ENCODE measurements at places on chromosomes 11 and 22.

DNA sequence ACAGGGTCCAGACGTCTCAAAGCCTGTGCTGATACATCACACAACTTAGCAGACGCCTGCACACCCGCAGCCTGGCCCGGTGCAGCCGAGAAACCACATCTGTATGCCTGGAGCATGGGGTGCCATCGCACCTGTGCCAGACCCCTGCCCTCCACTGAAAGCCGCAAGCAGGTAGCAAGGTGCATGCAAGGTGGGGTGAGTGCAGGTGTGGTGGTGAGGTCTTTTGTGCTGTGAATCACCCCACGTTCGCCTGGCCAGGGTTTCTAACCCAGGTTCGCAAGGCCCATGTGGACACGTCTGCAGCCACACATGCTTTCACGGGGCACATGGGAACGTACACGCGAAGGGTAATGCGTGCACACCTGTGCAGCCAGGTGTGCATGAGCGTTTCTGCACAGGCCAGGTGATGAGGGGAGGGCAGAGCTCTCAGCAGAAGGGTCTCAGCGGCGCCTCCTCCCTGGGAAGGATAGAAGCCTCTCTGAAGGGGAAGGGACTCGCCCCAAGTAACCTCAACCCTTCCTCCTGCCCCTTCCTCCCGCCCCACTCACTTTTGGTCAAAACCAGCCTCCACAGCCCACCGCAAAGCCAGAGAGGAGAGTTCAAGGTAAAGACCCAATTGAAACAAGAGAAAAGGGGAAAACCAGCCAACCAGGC lies 19.5 kb downstream of the CBX7 start:
- no peak for DNase-seq

DNA sequence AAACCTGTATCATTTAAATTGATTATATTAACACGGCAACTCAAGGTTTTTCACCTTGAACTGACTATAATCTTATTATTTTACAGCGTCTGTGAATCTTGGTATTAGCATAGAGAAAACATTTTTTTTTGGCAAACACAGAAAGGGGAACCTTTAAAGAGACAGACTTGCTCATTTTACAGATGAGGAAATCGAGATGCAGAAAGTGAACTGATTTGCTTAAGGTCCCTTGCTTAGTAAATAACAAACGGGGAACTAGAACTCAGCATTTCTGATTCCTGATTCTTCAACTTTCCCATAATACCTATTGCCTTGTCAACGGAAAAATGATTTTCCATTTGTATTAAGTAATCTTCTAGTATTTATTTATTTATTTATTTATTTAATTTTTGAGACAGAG lies 33.2 kb upstream of the CECR2 start:
- DNase-seq = no peak

DNA sequence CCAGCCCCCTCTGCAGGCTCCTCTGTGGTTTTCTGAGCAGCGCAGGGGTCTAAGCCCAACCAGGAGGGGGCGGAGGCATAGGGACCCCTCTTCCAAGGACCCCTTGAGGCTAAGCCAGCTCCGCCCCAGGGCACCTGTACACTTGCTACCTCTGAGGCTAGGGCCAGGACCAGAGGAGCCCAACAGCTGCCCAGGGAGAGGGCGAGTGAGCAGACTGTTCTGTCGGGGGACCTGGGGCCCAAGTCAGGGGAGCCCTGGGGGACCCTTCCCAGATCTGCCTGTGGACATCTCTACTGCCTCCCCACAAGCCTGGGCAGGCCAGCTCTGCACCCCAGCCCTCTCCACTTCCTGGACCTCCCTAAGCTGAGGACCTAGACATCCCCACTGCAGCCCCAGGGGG lies 1.8 kb downstream of the B4GALNT4 start:
- no peak for DNase-seq

DNA sequence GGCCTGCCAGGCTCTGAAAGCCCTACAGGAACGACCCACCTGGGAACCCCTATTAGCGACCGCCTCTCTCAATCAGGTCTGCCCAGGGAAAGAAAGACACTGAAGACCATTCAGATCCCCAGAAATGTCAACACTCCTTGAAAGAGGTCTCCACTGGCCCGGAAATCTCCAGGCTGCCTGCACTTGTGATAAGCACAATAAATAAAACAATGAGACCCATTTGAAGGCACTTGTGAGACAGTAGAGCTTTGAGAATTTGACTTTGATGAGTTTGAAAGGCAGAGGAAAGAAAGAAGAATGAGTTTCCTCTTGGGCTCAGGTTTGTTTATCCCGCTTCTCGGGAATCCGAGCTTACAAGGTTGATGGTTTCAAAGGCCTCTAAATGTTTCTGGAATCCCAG lies 416.3 kb downstream of the BUD13 start:
- no peak for DNase-seq

DNA sequence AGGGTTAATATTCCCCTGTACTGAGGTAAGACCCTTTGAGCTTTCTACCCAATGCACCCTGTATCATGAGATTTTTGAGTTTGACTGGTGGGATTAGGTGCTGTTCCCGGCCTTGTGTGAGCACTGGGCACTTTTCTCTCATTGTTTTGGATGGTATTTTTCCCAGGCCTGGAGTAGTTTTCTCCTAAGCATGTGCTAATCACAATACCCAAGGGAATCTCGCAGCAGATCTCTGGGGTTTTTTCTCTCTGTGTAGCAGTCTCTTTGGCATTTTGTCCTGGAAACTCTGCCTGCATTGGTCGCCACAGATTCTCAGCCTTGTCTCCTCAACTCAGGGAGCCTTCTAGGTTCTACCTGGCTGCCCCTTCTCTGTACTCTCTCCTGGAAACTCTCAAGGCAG lies 19.9 kb downstream of the IGHMBP2 start:
- DNase-seq = no peak

GRCh38 chr22:45292731-45293442 lies 8.1 kb downstream of the UPK3A start:
- DNase-seq = no peak

DNA sequence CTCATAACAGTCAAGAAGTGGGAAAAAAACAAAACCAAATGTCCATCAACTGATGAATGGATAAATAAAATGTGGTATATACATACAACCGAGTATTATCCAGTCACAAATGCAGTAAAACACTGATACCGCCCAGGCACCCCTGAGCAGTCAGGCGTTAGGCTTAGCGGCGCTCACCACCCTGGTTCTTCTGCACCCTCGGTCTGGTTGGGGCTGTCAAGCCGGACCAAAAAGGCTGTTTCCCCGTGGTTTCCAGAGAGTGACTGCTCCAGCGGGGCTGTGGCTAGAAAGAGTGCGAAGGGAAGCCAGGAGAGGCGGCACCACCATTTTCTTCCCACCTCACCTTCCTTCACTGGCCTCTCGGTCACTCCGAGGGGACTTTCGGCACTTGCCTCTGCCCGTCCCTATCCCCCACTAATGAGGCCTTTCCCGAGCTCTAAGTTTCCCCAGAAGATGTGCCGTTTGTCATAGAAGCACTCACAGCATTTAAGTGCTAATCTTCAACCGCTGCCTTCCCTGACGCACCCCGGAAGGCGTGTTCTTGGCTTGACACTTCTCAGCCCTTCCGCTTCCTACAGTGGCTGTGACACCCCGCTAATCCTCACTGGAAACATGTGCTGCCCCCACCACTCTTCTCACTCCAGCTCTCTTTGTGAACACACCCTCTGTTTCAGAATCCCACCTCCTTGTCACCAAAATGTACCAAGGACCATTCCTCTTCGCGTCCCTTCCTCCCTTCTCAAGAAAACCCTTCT lies 42.4 kb downstream of the FCHSD2 start:
- no peak for DNase-seq

DNA sequence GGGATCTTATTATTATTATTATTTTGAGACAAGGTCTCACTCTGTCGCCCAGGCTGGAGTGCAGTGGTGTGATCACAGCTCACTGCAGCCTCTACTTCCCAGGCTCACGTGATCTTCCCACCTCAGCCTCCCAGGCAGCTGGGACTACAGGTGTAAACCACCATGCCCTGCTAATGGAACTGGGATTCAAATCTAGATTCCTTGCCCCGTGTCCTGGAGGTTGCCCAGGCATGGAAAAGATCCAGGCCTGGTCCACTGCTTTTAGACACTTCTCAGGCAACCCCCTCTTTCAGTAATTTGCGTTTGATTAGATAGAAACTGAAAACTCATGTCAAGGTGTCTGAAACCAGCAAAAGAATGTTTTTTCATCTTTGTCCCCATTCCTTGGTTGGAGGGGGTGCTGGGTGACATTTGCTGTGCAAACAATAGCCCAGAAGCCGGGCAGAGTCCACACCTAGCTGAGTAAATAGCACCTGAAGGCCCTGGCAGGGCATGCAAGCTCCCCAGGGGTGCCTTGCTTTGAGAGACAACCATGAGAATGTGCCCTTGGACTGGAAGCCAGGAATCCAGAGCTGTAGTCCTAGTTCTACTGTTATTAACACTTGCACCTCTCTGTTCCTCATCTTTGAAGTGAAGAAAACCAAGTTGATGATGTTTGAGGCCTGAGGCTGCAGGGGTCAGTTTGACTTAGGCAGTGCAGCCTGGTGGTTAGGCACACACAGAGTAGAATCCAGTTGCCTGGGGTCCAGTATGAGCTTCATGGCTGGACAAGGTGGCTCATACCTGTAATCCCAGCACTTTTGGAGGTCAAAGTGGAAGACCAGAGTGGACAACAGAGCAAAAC lies 19.1 kb upstream of the XBP1 start:
- DNase-seq = no peak

- DNase-seq = no peak
These were observed 19.3 kb upstream of the NUCB2 start for GRCh38 chr11:17257196-17257595.

DNA sequence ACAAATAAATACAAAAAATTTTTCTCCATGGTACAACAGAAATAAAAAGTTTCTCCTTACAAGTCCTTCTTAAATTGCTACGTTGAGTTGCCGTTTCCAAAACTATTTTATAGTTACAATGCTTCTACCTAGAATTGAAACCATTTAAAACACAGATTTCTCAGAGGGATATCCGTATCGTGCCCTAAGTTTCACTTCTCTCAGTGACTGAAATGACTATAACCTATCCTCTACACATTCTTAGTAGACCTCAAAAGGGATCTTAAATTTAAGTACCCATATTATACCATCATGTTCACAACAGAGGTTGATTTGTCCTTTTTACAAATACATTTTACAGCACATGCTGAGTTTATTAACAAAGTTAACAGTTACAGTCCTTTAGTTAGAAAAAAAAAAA lies 44.1 kb downstream of the USP28 start:
- no peak for DNase-seq
